ENCODE measurements at places on chromosomes 1 and 21.
A peak's percentile ranks its signal among the peaks of the same experiment; 100 is the strongest.

- peak; percentile 36 for DNase-seq
These were observed 228.9 kb downstream of the TNR start for GRCh38 chr1:175514387-175514953.

DNA sequence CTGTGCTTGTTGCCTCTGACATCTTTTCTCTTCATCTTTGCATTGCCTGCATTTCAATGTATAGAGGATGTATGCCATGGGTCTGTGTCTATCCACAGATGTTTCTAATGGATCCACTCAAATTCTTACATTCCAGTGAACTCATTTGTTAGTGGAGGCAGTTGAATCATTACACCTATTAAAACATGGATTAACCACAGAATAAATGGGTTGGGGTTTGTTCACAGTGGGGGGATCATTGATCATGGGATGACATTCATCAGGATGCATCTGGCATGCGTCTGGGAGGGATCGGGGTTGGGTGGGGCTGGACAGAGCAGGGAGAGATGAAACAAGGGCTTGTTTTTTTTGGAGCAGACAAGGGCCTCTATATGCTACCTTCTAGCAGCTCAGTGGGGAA lies 182.5 kb downstream of the RHOU start:
- DNase-seq: peak; percentile 89

GRCh38 chr1:112337028-112337531 lies 58.9 kb upstream of the CTTNBP2NL start:
- DNase-seq: no peak

DNA sequence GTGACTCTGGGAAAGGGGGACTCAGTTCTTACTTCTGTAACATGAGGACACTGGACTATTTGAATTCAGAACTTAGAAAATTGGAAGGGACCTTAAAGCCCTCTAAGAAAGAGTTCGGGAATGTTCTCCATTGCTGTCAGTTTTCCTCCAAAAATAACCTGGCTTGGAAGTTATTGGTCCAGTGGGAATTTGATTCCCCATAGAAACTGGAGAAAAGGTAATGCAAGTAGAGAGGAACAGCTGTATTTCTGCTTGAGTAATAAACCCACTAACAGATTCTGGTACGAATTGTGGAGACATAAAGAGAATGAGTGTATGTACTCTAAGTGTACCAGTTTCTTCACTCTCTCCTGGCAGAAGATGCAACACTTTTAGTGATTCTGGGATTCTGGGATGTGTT lies 1.8 kb downstream of the ZBED6 start:
- no peak for DNase-seq

All from fibroblast of skin of abdomen (primary cell).